ENCODE measurements at places on chromosomes 3 and 15.
A peak's percentile ranks its signal among the peaks of the same experiment; 100 is the strongest.

DNA sequence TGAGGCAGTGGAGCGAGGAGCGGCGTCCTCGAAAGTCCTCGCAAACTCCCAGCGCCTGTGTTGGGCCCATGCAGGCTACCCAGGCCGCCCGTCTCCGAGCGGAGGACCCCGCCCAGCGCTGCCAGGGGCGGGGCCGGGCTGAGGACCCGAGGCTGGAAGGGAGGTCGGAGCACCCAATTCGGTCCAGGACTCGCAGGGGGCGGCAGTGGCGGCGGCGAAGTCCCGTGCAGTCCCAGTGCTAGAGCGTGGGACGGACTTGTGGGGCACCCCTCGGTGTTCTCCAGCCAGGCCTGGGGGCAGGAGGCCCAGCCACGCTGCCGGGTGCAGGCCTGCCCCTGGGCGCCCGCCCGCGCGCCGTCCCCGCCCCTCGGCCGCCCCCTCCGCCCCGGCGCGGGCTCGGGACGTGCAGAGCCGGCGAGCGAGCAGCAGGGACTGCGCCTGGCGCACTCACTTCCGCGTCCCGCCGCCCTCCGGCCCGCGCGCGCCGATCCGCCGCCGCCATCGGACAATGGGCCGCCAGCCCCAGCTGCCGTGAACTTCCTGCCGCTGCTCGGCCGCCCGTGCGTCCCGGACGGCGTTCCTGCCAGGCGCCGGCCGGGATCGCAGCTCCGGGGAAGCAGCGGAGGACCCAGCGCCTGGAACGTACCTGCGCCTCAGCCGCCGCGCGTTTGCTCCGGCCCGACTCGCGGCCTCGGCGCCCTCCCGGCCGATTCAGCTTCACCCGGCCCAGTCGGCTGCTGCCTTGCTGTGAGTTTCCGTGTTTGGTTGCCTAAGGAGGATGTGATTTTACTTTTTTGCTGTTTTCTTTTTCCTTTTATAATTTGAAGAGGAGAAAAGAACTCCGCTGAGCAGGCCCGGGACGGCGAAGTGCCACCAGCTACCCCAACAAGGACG is 596 bp upstream of the LIMD1 start:
- DNase-seq = no peak

DNA sequence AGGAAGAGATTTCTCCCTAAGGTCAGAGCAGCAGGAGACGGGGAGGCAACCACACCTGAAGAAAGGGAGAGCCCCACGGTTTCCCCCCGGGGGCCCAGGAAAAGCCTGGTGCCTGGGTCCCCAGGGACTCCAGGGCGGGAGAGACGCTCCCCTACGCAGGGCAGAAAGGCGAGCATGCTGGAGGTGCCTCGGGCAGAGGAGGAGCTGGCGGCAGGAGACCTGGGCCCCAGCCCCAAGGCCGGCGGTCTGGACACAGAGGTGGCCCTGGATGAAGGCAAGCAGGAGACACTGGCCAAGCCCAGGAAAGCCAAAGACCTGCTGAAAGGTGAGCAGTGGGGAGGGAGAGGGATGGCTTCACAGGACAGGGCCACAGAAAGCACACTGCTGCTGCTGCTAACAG is 26.2 kb upstream of the SLC28A1 start:
- no peak for DNase-seq

GRCh38 chr15:40333922-40334492 is 6.7 kb downstream of the CCDC9B start:
- no peak for DNase-seq

DNA sequence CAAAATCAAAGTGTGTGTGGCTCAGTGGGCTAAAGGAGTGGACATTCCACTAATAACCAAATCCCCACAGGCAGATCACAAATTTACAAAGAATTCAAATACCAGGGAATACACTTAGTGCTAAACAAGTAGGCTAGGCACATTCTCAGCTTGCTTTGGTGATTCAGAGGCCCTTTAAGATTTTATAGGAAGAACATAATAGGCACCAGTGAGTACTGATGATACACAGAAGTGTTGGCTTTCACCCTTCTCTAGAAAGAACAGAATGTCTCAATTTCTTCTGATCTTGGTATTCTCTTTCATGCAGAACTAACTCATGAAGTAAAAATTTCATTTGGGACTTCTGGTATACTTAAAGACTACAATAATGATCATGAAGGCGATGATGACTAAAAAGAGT is 55.0 kb downstream of the POLR2M start:
- DNase-seq = no peak

DNA sequence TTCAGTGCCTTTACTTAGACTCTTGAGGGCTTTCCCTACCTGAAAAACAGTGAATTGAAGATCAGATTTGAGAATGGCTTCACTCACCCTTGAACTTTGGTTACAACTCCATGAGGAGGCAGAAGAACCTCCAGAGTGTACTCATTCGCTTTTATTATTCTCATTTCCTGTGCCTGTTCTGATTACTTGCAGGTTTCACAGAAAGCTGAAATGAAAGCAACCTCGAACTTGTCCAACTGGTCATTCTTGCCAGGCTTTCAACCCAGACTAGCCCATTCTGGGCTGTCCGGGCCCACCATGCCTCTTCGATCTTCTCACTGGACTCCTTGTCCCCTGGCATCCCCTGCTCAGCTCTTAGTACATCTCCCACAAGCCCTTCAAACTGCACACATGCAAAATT is 20.2 kb upstream of the THUMPD3 start:
- DNase-seq = no peak

GRCh38 chr3:155512175-155512866 is 218.8 kb upstream of the STRIT1 start:
- DNase-seq = no peak

- DNase-seq = no peak
Observed at GRCh38 chr3:48299746-48300712, 33.4 kb downstream of the SPINK8 start.

DNA sequence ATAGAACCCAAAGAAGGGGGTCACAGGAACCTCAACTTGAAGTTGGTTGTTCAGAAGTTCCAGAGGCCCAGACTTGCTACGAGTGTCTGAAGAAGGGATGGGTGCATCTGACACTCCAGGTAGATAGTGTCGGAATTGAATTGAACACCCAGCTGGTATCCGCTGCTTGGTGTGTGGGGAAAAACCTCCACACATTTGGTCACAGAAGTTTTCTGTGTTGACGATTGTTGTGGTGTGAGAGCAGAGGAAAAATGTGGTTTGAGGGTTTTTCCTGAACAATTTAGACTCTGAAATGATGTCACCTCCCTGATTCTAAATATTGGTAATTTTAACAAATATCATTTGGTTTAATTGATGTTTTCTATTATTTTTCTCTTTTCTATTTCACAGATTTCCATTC is 218.8 kb upstream of the CTNNB1 start:
- no peak for DNase-seq

- DNase-seq = no peak
Observed at GRCh38 chr15:41233367-41233771, 2.3 kb downstream of the CHP1 start.

GRCh38 chr15:69941706-69942495 is 155.8 kb downstream of the TLE3 start:
- no peak for DNase-seq

DNA sequence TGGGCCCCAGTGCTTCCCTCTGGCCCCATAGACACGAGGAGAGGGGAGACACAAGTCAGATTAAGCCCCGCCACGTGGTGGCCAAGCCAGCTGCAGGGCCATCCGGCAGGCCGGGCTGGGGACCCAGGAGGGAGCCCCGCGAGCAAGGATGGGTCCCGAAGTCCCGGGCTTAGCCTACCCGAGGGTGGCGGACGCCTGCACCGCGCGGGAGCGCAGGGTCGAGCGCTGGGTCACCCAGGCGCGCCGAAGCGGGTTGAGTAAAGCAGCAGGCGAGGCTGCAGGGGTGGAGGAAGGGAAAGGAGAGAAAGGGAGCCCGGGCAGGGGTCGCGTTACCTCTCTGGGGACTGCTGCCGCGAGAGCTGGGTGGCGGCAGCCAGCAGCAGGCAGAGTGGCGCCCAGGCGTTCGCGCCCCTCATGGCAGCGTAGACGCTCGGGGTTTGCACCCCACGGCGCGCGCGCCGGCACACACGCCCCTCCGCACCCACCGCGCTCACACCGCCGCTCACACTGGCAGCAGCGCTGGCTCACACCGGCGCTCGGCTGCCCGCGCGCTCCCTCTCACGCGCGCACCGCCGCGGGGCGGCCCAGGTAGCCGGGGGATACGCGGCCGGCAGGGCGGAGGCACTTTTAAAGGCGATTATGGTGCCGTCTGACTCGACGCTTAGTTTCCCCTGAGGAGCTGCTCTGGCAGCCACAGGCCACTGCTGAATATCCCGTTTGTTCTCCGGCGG is at the start of gene PCOLCE2:
Gene PCOLCE2, minus strand, starts transcription at position 603 of the 731 bp plus-strand sequence. Its CDS starts 187 bp downstream, at position 416.
- no peak for DNase-seq

DNA sequence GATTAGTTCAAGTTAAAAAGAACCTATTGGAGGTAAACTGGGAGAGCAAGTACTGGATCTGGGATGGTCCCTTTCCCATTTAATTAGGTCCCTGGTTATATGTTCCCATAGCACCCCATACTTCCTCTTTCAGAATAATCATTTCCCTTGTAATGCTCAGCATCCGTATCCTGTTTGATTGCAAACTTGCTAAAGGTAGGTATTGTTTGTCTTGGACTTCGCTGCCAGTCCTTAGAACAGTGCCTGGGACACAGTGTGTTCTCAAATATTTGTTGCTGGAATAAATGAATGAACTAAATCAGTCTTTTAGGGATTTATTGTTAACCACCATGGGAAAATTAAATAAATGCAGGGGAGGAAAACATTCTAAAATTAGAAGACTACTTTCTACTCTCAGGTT is 299.8 kb downstream of the GRM7 start:
- DNase-seq = no peak

GRCh38 chr15:57595011-57595866 is 3.5 kb downstream of the MYZAP start:
- no peak for DNase-seq

DNA sequence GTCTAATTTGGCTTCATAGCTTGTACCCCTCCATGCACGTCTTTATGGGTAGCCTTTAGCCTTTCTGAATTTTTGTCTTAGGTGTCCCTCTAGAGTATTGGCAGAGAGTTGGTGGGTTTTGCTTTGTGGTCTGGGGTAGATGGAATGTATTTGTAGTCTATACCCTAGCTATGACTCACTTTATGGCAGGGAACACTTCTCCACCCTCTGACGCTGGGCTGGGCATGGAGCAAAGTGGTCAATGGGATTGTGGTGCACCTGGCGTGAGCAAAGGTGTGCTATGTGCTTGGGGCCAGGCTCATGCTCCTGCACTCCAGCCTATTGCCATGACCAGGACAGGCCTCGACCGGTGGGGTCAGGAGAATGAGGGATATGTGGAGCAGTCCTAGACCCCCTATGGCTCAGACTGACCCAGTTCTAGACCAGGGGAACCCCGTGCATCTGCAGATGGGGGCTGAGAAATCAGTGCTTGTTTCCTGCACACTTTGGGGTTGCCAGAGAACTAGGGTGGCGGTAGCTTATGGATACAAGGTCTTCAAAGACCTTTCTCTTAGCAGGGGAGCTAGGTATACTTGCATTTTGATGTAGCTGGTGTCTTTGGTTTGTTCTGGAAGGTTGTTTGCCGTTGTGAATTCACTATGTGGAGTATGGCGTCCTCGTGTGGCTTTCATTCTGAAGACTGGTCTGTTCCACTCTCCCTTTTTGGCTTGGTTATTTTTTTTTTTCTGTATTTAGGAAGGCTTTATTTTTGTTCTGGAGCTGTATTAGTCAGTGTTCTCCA is 49.4 kb upstream of the RPL32 start:
- DNase-seq = no peak

DNA sequence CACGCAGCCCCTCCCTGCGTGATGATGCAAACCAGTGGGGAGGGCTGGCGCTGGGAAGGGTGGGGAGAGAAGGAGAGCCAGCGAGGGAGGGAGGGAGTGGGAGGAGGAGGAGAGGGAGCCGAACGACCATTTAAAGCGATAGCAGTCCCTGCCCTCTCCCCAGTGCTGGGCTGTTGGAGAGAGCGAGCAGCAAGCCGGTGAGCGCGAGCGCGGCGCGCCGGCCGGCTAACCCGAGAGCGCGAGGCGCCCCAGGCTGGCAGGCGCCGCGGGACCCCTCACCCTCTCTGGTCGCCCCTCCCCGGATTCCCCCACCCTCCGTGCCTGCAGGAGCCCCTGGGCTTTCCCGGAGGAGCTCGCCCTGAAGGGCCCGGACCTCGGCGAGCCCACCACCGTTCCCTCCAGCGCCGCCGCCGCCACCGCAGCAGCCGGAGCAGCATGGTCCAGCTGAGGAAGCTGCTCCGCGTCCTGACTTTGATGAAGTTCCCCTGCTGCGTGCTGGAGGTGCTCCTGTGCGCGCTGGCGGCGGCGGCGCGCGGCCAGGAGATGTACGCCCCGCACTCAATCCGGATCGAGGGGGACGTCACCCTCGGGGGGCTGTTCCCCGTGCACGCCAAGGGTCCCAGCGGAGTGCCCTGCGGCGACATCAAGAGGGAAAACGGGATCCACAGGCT is at the start of gene GRM7:
Gene GRM7, plus strand, starts transcription at position 162 of the 671 bp plus-strand sequence.
- DNase-seq = no peak

DNA sequence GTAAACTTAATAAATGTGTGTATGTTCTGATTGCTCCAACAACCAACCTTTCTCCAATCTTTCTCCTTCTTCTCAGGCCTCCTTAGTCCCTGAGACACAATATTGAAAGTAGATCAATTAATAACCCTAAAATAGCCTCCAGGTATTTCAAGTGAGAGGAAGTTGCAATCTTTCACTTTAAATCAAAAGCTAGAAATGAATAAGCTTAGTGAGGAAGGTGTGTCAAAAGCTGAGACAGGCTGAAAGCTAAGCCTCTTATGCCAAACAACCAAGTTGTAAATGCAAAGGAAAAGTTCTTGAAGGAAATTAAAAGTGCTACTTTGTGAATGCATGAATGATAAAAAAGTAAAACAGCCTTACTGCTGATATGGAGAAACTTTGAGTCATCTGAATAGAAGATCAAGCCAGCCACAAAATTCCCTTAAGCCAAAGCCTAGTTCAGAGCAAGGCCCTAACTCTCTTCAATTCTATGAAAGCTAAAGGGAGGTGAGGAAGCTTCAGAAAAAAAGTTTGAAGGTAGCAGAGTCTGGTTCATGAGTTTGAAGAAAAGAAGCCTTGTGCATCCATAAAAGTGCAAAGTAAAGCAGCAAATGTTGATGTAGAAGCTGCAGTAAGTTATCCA is 38.6 kb downstream of the CCDC80 start:
- no peak for DNase-seq

DNA sequence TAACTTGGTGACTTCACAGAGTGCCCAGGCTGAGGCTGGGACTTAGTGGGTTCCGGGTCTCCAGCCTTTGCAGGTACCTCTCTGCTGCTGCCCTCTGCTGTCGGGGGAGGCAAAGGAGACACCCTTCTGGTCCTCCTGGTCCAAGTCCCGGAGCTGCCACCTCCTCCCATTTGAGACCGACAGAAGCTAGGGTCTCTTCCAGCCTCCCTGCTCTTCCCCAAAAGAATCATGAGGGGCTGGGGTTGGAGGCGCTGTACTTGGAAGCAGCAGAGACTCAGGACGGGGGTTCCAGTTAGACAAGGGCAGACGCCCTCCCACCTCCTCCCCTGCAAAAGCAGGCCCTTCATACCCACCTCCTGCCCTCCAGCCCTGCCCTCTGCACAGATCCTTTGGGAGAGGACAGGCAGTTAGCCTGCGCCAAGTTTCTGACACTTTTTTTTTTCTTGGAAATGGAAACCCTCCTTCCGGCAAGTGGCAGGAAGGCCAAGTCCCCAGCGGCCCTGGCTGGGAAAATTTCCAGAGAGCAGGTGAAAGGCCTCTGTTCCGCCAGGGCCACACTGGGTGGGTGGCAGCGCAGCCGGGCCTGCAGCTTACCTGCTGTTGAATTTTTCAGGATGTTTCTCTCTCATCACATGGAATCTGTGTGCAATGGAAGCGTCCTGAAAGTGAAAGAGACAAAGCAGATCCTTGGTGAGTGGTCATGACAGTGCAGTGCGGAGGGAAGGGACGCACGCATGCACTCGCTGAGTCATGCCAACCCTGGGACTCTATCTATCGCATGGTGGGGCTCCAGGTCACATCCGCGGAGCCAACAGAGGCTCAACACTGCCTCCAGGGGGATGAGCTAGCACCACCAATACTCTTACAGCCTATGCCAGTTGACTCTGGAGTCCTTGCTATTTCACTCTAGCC is 119.9 kb downstream of the DGKG start:
- DNase-seq = peak; percentile 12
